Ascending aorta (tissue), 2 donors: ENCODE measurements at places on chromosomes 2 and 18.

DNA sequence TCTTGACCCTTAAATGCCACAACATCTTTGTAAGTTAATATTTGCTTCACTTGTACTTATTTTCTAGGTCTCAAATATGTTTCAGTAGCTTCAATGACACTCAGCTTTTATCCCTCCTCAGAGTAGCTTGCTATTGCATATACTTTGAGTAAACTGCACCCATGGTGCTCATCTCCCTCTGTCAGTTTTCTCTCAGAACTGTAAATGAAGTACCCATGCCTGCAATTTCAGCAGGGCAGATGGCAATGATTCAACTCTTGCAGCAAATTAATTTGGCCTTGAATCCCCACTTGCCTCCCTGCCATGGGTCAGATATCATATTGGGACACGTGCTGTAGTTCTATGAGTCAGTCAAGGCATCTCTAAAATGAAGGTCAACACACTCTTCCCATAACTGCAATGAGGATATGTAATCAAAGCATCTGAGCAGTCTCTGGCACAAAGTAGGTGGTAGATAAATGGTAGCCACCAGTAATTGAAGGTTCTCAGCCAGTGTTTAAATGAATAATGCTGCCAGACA lies 225.8 kb downstream of the PIEZO2 start:
- DNase-seq: no peak

GRCh38 chr2:107411267-107411666 lies 415.4 kb upstream of the RGPD4 start:
- DNase-seq: no peak

DNA sequence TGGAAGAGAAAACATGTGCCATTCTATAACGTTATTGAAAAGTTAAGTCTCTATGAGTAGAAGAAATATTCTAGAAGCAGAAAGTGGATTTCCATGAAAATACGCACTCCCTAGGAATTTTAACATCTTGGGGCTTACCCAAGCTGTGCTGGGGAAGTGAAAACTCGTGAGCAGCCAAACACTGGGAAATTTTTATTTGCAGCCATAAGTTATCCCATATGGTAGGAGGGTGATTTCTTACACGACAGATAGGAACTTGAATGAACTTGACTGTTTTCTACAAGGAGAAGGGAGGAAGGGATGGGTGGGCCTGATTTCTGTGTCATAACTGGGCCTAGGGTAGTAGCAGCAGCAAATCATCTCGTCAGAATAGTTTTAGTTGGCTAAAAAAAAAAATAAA lies 272.6 kb downstream of the ETAA1 start:
- no peak for DNase-seq

GRCh38 chr2:222804351-222804750 lies 56.5 kb upstream of the ACSL3 start:
- no peak for DNase-seq

DNA sequence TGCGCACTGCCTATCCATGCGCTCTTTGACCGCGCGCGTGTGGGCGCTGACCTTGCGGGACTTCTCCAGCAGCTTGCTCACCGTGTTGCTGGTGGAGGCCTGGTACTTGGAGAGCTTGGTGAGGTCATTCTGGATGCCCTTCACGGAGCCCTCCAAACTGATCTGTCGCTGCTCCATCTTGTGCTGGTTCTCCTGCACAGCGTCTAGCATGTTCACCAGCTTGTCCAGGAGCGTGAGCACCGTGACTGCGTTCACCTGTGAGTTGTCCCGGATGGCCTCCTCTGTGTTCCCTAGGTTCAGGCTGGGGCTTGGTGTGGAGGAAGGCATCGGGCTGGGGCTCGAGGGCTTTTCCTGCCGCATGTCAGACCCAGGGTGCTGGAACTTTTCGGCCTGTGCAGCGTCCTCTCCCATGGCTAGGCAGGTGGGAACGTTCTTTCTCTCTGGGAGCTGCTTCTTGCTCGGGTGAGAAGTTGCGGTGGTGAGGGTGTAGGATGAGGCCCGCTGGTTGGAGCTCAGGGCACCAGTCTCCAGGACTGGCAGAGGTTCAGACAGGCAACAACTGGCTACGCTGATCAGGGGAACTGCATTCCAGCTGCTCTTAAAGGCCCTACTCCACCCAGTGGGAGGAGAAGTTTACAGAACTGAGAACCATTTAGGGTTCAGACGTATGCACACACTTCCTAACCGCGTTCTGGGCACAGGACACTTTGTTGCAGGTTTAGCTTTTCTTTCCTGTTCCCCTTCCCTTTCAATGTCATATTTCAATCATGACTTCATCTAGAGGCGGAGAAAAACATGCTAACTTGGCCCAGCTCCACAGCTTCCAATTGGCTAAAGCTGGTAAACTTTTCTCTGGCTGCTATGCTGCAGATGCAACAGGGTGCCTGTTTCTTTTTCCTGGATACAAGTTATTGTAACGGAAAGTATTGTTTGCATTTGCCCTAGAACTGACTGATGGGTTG lies at the start of gene CAVIN2:
CAVIN2 (minus strand) TSS at position 574 of the 962 bp plus-strand sequence; CDS start at position 411, 163 bp downstream.
- peak; percentile 70 for DNase-seq

- no peak for DNase-seq
Measured at GRCh38 chr2:97982621-97983020, 13.1 kb downstream of the TMEM131 start.

GRCh38 chr2:188119112-188119838 lies 172.4 kb upstream of the GULP1 start:
- no peak for DNase-seq

- DNase-seq: no peak
Measured at GRCh38 chr2:184472481-184472880, 125.8 kb upstream of the ZNF804A start.

DNA sequence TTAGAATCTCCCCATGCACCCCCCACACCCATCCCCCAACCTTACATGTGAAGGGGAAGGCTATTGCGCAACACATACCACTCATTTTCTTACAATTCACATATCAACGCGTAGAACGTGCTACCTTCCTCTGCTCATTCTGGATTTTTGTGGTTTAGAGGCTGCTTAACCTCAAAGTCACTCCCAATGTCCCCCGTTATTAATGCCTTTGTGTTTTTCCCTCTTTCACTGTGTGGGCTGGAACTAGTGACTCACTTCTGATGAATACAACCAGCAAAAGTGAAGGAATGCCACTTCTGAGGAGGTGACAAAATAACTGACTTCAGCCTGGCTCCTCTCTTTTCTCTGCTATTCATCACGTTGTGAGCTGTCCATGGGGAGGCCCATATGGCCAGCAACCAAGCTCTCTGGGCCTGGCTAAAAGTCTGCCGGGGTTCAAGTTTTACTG lies 342.5 kb upstream of the NXPH2 start:
- DNase-seq: no peak
